ENCODE measurements at places on chromosomes 16 and 17.

- no peak for ATAC-seq
Measured at GRCh38 chr17:44083250-44083849, 12.8 kb downstream of the G6PC3 start.

DNA sequence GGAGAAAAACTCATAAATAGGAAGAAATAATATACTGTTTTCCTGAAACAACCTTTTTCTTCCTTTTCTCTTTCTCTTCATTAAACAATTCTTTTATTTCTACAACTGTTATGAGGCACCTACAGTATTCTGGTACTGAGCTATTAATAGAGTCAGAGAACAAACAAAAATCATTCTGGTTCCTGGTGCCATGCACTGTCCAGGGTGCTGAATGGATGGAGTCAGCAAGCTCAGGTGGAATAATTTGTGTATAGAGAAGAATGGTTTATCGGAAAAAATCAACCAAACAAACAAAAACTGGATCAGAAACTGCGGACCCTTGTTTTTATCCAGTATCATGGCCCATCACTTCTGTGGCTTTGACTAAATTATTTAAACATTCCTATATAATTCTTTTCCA, 430.3 kb upstream of the GOT2 start:
- no peak for ATAC-seq

DNA sequence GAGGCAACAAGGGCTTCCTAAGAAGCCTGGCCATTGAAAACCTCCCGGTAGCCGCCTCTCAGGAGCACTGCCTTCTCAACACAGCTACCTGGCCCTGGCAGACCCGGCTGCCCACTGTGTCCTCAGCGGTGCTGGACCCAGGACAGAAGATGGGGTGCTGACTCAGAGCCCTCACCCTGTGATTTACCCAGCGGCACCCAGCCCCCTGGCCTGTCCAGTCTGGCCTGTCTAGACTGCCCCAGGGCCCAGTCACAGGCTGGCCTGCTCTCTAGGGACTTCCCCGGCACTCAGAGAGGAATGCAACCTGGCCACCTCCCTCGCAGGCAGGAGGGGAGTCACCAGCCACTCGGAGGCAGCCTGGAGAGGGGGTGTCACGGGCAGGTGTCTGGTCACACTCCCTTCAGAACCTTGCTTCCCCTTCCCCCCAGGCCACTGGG, 20.1 kb downstream of the PIEZO1 start:
- ATAC-seq: peak; percentile 6

DNA sequence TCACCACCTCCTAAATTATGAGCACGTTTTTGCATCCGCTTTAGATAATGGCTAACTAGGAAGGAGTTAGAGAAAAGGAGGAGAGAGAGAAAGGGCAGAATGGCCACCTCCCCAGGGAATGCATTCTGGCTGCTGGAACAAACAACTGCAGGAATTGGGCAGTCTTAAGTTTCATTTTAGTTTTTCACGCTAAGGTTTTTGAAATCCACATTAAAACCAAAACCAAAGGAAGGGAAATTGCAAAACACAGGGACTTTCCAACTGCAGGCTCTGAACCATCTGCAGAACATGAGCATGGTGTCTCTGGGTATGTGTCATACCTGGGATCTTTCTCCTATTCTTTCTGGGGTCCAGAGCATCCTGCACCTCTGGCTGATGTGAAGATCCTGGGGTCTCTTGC, 12.1 kb upstream of the CCL8 start:
- no peak for ATAC-seq

DNA sequence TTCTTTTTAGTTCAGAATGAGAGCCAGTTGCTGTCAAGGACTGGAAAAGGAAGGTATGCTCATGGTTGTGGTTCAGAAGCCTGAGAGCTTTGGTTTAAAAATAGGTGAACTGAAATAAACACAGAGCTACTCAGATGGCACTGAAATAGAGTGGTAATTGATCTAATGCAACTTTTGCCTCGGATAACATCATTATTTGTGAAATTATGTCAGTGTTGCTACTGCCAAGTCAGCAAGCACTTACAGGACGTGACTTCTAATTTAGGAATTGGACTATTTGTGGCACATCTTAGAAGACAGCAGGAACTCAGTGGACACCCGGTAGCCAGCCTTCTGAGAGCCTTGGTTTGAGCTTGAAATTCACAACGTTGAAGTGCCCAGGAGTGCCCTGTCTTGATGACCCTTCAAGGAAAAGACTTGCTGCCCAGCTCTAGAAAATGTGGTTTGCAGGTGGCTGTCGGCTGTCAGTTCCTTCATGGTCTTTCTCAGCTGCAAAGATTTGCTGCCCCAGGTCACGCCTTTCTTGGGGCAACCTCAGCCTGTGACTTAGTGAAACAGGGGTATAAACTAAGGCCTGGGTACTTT, 42.0 kb upstream of the XYLT1 start:
- no peak for ATAC-seq

- ATAC-seq: no peak
Measured at GRCh38 chr17:19337712-19338023, 24.9 kb downstream of the B9D1 start.

Measured in motor neuron (in vitro differentiated cells).